ENCODE measurements at places on chromosomes 16 and 17.

GRCh38 chr16:88005181-88005581, 53.9 kb downstream of the BANP start:
- no peak for DNase-seq

DNA sequence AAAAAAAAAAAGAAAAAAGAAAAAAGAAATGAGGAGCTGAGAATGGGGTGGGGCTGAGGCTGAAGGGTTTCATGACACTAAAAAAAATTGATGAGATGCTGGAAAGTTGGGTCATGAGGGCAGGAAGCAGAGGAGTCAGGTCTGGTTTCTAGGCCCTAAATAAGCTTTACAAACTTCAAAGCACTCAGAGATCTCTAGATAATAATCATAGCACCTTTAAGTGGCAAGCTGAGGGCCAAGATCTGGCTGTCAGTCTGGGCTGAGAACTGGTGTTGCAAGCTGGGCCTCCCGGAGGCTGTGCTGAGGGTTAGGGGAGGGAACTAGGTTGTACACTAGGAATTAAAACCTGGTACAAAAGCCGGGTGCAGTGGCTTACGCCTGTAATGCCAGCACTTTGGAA, 6.4 kb downstream of the ZNF764 start:
- DNase-seq, result no peak

DNA sequence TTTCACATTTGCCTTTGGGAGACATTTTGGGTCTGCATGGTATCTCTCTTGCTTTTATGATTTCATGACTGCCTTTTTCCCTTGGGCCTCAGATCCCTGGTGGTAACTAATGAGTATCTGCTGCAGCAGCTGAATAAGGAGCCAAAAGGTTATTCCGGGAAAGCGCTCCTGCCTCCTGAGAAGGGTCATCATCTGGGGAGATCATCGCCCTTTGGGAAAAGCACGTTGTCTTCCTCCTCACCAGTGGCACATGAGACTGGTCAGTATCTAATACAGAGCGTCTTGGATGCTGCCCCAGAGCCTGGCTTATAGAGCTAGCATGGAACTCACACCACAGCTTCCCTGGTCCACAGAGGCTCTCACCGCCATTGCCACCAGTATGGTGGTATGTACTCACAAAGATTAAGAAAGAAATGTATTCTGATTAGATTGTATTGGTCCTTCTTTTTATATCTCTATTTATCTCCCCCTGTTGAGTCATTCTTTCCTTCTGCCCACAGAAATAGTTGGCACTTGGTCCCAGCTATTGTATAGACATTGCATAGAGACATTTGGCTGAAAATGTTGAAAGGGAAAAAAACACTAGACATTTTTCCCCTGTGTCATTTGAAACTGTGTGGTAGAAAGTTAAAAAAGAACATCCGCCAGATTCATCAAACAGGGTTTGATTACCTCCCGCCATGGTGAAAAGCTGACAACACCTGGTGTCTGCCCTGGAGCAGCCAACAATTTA, 8.4 kb downstream of the TPPP3 start:
- no peak for DNase-seq

DNA sequence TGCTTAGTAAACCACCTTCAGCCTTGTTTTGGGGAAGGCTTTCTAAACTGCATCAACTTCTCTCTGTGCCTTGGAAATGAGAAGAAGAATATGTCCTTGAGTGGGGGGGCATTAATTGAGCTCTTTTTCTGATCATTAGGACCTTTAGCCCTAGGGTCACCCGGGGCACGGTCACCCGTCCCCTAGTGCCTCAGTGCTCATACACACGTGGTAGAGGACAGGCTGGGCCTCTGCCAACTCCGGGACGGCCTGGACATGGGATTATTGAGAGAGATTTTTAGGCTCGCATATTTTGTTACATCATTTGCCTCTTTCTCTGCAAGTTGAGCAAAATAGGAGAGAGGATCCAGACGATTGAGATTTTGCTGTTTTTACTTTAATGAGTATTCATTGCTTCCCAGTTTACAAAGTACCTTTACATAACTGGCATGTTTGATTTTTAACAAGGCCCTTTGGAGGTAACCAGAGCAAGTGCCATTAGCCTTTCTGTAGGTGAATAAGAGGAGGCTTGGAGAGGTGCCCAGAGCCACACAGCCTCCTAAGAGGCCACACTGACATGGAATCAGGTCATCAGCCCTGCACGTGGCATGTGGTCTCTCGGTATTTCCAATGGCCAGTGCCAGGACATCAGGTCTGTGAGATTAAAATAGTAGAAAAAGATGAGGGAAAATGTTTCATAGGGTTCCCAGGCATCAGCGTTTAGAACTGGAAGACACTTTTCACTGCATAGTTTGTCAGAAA, 11.1 kb downstream of the PMM2 start:
- no peak for DNase-seq

- no peak for DNase-seq
These were observed 5.9 kb downstream of the IRX6 start for GRCh38 chr16:55329791-55330428.

DNA sequence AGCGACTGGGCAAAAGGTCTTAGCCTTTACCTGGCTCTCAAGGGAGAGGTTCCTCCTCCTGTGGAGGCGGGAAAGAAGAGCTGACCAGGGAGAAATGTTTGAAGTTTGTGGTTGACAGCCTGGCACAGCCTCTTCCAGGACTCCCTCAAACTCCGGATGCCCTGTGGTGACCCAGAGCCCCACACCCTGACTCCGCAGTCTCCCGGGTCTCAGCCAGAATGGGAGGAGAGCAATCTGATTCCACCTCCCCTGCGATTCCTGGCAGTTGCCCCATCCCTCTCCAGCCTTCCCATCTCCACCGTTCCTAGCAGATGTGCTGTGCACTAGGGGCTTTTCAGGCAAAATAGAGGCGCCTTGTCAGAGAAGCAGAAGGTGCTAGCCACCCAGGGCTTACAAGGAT, 5.5 kb upstream of the DNAI2 start:
- DNase-seq, result no peak

DNA sequence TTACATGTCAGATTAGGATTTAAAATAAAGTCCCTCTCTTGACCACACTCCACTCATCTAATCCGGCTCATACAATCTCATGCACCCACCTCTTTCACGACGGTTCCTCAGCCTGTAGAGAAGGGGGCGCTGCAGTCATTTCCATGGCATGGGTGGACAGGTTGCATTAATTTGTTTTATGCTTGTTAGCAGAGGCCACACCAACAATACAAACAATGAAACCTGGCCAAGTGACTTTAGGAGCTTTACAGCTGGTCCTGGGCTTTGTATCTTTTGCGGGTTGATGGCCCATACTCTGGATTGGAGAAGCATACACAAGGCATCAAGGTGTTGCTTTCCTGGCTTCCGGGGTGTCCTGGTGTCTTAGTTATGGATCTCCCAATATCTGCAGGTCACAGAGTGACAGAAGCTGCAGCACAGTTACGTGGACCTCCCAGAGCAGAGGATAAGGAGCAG, 9.7 kb upstream of the SNF8 start:
- no peak for DNase-seq

DNA sequence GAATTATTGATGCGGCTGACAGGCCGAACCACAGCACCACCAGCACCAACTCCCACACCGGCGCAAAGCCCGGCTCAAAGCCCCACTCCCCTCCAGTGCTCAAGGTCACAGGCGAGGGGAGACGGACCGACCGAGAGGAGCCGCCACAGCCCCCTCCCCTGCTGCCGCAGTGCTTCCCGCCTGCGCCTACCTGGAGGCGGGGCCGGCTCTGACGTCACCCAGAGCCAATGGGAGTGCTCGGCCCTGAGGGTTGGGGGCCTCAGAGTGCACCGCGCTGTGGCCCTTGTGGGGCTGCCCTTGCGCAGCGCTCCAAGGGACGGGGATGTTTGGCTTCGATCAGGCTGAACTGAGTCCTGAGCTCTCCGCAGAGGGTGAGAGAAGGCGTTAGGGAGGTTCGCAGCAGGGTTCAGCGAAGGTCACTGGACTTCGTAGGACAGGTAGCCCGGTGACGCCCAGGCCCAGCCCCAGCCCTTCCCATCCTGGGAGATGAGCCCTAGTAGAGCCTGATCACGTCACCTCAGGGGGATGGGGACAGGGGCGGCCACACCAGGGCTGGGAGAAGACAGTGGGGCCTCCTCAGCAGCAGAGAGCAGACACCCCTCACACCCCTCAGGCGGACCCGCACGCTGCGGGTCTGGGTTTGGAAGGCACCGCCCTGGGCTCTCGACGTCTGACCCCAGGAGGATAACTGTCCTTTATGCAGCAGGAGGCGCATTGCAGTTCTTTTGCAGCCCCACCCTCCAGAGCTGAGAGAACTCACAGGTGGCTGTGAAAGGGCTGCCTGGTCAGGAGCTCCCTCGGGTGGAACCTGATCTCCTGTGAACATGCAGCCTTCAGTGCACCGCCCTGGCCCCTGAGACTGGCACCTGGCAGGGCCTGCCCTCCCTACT, 1.5 kb downstream of the NDRG4 start:
- DNase-seq, result no peak

- no peak for DNase-seq
These were observed 498.5 kb downstream of the WWOX start for GRCh38 chr16:78597809-78598570.

DNA sequence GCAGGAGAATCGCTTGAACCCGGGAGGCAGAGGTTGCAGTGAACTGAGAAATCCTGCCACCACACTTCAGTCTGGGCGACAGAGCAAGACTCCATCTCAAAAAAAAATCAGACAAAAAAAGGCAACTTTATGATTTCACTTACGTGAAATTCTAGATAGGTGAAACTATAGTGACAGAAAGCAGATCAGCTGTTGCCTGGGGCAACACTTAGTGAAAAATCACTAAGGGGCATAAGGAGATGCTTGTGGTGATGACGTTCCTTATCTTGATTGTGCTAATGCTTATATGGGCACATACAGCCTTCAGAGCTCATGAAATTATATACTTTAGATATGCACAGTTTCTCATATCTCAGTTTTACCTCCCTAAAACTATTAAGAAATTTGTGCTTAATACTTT, 41.6 kb upstream of the SLC5A10 start:
- no peak for DNase-seq

- no peak for DNase-seq
These were observed 12.7 kb upstream of the STAC2 start for GRCh38 chr17:39238311-39238972.
